Effector memory CD4-positive, alpha-beta T cell (primary cell): ENCODE measurements at places on chromosomes 6 and 20.

DNA sequence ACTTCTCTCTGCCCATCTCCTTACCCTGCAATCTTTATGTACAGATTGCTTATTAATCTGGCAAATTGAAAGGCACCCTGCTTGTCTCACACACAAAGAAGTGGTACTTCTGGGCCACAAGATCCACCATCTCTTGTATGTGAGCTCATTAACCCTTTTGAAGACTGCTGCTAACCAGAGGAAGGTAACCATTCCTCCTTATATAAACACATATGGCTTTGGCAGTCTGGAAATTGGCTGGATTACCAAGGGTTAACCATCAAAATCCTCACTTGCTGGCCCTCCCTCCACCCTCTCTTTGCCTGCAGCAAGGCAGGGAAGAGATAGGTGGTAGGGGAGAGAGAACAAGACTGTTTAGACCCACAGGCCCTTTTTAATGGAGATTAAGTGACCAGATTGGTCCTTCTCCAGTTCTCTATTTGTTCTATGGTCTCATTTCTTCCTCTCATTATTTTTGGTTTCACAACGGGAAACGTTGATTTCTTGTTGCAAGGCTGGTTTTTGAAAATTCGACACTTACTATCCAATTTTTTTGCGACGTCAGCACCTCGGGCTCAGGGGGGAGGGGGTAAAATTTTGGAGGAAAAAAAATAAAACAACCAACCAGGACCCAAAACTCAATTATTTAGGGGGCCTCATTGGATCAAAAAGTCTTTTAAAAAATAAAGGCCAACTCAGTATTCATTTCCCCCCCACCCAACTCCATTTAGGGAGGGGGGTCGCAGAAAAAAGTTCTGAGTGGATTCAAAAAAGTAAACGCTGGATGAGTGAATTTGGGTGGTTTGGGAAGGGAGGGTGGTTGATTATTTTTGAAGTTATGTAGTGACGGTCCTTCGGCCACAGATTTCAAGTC is 859 bp downstream of the PPP1R10 start:
- DNase-seq, result no peak

GRCh38 chr20:17662333-17663039 is 19.6 kb downstream of the RRBP1 start:
- DNase-seq, result no peak

DNA sequence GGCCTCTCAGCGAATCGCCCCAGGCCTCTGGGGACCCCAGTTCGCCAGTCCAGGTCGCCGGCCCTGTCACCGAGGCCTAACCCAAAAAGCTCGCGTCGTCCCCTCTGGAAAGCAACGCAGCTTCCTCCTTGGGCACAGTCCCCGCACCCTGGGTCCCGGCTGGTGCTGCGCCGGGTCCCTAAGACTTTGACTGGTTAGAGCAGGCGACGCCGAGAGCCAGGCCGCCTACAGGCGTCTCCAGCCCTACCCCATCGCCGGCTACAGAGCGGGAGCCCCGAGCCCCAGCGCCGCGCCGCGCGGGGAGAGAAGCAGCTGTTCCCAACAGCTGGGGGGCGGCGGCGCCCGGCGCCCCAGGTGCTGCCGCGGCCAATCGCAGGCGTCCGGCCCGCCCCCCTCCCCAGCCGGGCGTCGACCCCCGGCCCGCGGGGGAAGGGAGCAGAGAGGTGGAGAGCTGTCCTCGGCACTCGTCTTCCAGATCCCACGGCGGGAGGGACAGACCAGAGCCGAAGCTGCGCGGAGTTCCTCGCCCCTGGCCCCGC is 540 bp upstream of the RBM24 start:
- no peak for DNase-seq

GRCh38 chr6:75604294-75604693 is 2.6 kb downstream of the SENP6 start:
- no peak for DNase-seq

- DNase-seq, result no peak
Measured at GRCh38 chr6:36930483-36930882, 24.1 kb upstream of the PI16 start.

GRCh38 chr6:12782136-12782535 is 65.6 kb downstream of the PHACTR1 start:
- no peak for DNase-seq

- peak; percentile 67 for DNase-seq
Measured at GRCh38 chr20:41316602-41317545, 657 bp downstream of the ZHX3 start.

DNA sequence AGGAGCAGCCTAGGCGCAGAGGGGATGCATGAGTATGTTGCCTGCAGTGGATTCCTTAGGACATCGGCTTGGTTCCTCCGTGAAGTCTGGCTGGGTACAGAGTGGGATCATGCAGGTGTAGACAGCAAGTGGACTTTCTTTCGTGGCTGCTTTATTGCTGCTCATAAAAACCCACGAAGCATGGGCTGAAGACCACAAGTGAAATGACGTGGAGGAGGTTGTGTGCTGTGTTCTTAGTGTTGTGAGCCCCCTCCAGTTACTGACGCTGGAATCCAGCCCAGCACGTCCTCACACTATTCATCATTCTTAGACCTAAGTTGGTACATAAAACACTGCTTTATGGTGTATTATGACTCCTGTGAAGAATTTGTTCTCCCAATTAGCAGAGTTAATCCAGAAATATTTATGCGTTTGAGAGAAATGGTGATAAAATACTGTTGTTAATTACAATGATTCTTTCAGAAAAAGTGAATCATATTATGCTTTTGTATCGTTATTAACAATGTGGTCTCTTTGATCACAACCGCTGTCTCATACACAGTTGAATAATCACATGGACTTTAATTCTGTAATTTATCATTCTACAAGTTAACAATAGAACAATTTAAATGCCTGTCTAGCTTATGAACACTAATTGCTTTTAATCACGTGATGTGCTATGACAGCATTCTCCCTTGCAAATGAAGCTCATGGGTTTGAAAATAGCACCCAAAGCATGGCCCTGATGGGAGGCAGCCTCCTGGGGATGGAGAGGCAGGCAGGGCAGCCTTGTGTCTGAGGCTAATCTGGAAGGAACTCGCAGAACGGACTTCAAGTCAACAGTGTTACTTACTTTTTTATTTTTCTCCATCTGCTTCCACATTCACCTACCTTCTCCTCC is 233.9 kb upstream of the SYNDIG1 start:
- no peak for DNase-seq

- no peak for DNase-seq
Measured at GRCh38 chr6:149482545-149483333, 2.1 kb downstream of the ZC3H12D start.
